ENCODE measurements at places on chromosomes 4 and X.

GRCh38 chrX:77502951-77503525, 55.8 kb downstream of the FGF16 start:
- no peak for DNase-seq

DNA sequence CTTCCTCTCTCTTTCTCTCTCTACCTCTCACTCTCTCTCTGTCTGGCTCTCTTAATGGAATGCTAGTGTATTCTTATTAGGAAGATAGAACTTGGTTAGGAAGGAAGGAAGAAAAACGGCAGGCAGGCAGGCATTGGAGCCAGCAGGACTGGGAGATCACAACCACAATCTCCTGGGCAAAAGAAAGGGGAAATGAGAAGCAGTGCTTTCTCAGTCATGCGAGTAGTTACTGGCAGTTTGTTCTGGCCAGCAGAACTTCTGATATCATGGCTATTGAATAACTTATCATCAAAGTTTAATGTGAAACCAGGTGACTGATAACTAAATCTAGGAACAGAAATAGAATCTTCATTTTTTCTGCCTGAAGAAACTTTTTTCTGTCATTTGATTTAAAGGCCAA, 60.9 kb upstream of the PAGE1 start:
- no peak for DNase-seq

DNA sequence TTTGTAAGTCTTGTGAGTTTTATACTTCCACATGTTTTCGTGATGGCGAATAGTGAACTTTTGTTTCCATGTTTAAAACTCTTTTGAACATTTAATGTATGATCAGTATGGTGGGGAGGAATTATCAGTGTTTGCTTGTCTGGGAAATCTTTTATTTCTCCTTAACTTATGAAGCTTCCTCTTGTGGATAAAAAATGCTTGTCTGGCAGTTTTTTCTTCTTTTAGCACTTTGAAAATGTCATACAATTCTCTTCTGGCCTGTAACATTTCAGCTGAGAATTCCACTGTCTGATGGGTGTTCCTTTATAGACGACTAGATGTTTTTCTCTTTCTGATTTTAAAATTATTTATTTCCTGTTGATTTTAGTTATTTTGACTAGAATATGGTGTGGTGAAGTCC, 576.0 kb downstream of the DACH2 start:
- DNase-seq: no peak

- DNase-seq: peak; percentile 72
These were observed 160.2 kb upstream of the CPEB2 start for GRCh38 chr4:14841801-14842768.

- no peak for DNase-seq
These were observed 436.2 kb downstream of the KCNIP4 start for GRCh38 chr4:21512353-21512752.

DNA sequence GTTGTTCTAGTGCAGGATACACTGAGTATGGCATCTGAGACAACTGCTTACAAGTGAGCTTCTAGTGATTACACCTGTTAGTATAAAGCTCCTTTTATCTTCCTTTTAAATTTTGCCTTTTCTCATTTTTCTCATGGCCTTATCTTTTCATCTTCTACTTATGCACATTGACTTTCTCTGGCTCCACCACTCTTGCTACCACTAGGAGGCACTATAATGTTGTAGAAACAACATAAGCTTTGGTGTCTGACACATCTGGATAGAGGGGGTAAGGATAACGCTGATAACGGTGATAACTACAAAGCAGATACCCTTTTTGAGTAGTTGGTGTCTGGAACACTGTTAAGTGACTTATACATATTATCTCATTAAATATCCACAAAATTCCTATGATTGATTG, 187.4 kb upstream of the TEX13C start:
- no peak for DNase-seq

DNA sequence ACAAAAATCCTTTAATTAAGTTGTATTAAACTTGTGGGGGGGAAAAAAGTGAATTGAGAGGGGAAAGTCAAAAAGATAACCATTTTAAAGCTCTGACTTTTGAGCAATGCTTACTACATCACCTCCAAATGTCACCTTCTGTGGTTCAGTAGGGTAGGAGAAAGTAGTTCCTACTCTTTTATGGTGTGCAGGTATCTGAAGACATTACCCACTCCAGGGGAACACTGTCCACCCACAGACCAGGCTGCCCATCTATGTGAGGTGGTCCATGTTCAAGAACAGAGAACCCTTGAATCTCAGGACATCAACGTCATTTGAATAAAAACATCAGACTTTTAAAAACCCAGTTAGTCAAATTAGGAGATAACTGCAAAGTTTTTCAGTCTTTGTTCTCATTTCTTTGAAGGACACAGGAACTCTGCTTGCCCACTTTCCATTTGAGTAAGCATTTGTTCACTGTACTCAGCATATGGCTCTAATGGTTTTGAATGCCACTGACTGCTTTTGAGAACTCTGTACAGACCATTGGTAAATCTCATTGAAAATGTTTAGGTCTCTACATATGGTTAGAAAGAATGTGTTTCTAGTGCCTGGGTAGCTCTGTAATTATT, 18.4 kb downstream of the NMU start:
- no peak for DNase-seq

DNA sequence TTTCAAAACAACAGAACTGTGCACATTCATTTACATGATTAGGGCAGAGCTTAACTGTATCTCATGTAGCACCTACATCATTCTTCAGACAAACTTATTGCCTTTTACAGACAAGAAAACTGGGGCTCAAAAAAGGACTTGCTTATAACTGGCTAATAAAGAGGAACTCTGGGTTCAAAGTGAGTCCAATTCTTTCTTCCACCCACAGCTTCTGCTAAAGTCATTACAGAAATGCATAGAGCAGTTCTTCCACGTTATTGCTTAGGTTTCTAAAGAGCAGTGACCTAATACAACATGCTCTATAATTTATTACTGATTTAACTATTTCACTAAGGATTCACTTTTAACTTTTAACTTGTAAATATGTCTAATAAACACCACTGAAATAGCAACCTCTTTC, 60.6 kb downstream of the ELOVL6 start:
- no peak for DNase-seq

DNA sequence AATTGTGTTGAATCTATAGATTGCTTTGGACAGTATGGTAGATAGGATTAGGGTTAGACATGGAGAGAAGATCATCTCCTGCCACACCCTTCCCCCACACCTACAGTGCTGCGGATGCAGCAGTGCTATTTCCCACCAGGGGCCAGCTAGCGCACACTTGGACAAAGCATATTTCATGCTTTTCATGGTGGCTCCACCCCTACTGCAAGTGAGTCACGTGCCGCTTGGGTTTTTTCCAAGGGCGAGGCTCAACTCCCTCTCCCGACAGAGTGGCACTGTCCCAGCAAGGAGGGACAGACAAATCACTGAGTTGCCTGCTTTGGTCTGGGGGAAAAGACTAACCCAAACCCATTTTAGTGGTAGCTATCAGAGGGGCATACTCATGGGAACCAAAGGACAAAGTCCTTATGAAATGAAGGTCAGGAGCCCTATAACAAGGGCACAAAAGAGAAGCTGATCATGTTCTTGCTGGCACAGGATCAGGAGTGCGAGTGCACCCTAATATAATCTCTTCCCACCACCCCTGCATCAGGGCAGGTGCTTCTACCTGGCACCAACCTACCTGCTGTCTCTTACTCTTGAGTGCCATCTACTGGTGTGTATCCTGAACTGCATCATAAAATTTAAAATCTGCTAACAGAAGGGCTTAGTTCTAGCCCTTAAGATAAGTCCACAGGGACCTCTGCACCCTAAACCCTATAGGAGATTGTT, 55.1 kb upstream of the PGAM4 start:
- DNase-seq: no peak

- no peak for DNase-seq
These were observed 129.6 kb upstream of the MED14 start for GRCh38 chrX:40864972-40865371.

Measured in psoas muscle (tissue), 8 donors.